ENCODE measurements at places on chromosomes 6 and 20.
A peak's percentile ranks its signal among the peaks of the same experiment; 100 is the strongest.

DNA sequence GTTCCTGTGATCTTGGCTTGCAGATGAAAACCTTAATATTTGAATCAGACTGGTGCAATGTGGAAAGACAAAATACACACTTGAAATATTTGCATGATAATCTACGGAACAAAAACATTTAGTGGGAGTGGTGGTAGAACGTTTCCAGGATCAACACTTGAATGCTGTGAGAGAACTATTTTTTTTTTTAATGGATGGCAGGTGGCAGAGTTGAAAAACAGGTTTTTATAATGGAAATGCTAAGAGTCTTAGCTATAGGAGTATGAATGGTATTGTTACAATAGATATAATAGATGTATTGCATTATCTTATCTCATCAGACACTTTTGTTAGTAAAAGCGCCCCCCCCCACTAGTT lies 49.2 kb downstream of the CDKAL1 start:
- no peak for DNase-seq

DNA sequence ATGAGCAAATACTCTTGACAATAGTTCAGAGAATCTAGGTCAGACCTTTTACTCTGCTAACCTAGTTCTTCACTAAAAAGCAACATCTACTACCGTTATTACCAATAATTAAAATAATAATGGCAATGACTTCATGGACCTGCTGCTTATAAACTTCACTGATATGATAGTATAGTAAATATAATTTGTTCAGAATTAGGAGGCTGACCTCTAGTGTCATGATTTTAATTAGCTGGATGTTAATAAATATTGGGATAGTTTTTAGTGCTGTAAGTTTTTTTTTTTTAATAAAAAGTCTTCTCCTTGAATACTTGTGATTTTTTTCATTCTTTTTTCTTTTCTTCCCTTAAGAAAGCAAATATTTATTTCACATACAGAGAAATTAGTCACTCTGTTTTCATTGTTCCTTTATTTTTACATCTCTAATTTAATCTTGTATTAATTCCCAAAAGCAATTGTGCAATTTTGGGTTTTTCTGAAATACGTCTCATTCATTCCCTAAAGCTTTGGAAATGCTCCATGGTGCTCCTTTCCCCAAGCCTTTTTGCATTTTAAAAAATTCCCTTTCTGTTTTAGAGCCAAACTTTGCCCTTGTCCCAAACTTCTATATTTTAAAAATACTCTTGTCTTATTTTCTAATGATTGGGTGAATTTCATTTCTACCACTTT lies 46.6 kb upstream of the UST start:
- DNase-seq, result no peak

- no peak for DNase-seq
Observed at GRCh38 chr20:47389867-47390347, 33.4 kb upstream of the ZMYND8 start.

DNA sequence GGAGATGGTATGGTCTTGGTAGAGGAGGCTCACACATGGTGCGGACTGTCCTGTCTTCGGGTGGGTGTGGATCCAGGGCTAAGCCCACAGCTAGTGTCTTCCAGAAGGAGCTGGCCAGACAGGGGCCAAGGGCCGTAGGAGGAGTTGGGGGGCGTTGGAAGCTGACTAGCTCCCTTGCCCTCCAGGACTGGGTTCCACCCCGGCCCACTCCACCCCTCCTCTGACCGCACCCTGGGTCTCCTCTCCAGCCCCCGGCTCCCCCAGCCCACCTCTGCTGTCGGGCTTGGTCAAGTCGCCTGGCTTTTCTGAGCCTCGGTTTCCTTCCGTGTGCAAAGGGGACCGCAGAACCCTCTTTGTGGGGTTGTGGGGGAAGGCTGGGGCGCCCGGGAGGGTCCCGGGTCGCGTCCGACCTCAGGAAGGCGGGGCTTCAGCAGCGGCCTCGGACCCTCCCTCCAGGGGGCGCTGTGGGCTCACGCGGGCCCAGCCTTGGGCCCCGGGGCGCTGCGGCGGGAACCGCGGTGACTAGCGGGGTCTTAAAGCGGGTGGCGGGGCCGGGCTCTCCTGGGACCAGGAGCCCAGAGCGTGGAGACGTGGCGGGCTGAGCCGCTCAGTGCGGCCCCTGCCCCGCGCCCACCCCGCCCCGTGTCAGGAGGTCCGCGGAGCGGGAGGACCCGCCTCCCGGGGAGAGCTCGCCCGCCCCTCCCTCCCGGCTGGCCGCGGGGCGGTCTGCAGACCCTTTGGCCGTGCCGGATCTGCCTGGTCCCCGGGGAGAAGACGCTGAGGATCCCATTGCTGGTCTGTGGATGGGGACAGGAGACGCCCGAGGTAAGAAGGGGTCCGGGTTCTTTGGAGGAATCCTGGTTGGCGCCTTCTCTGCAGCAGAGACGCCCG lies 5.4 kb downstream of the NPBWR2 start:
- peak; percentile 79 for DNase-seq

- no peak for DNase-seq
Observed at GRCh38 chr20:3071266-3071609, 182 bp upstream of the OXT start.

GRCh38 chr6:157410045-157410444 lies 29.1 kb downstream of the ZDHHC14 start:
- no peak for DNase-seq

- peak; percentile 84 for DNase-seq
Observed at GRCh38 chr6:135114355-135115145, 59.9 kb upstream of the HBS1L start.

DNA sequence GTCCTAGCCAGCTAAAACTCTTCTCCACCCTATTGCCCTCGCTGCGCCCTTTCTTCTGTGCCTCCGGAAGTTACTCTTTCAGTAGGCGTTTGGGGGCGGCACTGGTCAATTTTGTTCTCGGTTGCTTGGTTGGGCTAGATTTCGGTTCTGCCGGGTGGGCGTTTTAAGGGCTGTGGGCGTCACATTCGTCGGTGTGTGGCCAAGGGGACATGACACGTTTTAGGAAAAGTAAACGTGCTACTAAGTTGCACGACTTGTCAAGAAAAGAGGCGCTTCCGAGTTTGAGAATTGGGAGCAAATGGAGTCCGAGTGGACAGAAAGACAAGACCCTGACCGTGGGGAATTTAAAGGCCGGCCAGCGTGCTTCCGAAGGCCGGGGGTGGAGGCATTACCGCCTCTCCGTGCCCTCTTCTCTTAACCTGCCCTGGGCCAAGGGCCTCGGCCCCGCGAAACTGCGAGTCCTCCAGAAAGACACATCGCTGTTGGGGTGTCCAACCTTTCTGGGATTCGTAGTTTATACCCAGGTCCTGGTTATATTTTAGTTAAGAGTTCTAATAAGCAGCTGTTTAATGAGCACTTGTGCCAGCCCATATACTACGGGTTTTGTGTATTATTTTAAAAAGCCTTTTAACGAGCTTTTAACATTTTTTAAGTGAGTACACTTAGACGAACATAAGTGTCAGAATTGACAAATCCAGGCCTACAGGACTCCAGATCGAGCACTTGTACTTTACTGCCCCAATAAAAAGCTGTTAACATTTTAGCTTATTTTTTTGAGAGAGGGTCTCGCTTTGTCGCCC lies 664 bp upstream of the BAG6 start:
- peak; percentile 96 for DNase-seq
